ENCODE measurements at places on chromosomes 11 and 22.

DNA sequence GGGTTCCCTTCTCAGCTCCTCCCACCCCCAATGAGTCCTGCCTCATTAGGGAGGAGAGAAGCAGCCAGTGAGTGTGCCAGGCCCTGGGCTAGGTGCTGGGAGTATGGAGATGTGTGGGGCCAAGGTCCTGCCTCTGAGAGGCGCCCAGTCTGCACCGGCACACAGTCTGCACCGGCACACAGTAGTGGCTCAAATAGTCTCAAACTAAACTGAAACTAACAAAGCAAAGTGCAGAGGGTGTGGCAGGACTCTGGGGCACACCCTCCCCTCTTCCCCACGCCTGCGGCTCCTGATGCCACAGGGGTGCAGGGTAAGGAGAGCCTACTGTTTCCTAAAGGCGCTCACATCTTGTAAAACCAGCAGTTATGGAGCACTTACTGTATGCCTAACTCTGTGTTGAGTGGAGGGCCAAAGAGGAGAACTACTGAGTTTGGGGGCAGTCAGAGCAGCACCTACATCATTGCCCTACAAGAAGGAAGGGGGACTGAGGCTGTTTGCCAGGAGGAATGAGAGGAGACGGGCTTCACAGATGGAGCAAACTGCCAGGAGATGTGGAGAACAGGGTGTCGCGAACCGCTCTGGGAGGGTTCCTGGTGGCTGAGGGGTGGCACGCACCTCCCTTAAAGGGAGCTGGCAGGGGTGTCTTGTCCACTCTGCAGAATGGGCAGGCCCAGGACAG lies 939 bp upstream of the SH3BP1 start:
- DNase-seq = no peak

- no peak for DNase-seq
These were observed 165.0 kb downstream of the GRIA4 start for GRCh38 chr11:105774899-105775298.

DNA sequence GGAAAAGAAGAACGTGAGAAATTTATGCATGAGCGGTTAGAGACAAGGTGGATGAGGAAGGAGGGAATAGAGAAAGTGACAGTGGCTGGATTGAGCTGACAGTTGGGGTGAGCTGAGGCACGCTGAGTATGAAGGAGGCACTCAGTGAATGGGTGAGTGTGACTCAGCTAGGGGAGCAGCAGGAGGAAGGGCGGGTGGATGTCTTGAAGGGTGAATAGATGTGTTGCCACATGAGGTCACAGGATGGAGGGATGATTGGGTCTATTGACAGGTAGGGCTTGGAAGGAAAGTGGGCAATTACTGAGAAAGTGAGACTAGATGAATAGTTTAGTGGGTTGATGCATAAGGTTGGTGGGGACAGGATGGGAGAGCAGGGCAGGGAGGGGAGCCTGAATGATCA lies 8.0 kb downstream of the IFITM10 start:
- no peak for DNase-seq

- no peak for DNase-seq
These were observed 45.0 kb downstream of the IGLL1 start for GRCh38 chr22:23534851-23535717.

DNA sequence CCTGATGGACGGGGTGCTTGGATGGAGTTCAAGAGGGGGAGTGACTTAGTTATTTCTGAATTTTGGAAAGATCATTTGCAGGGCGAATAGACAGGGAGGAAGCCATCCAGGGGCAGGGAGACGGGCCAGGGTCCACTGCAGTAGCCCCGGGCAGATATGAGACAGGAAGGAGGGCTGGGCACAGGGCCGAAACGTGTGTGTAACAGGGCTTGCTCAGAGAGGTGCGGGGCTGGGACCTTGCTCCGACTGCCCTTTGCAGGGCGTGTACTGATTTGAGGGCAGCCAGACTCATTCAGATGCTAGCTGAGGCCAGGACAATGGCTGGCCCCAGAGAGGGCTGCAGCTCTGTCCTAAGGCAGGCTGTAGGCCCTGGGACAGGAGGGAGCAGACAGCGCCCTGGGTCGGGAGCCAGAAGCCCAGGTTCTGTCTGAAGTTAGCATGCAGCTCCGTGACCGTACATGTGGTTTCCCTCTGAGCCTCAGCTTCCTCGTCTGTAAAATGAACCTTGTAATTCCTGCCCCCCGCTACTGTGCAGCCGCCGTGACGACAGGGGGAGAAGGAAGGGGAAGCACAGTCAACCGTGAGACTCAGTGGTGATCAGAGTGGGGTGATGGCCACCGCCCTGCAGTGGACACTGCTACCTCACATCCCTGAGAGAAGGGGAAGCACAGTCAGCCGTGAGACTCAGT lies 103.4 kb downstream of the PHF21B start:
- no peak for DNase-seq

DNA sequence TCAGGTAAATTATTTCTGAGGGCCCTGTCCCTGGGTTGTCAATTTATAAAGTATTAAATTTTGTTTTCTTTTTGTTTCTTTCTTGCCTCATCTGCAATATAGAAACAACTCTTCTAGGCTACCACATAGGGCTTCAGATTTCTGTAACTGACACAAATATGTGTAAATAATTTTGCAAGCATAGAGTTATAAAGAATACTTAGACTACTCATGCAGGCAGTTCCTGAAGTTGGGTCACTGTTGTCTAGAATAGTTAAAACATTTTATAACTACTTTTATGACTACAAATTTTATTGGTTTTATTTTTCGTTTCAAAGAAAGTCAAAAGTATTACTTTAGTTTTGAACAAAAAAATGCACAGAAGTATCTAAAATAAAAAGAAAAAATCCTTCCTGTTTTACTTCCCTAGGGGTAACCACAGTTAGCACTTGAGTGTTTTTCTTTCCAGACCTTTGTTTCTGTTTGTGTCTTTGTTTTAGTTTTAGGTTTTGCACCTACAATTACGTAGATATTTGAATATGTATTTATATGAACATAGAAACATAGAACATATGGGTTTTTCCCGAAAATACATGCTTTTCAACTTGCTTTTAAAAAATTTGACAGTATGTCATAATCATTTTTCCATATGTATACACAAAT lies 12.4 kb upstream of the TMEM123 start:
- DNase-seq = no peak

GRCh38 chr11:5713695-5714094 lies 22.6 kb upstream of the OR56B1 start:
- DNase-seq = no peak

- DNase-seq = no peak
These were observed 56.7 kb downstream of the TIMP3 start for GRCh38 chr22:32858121-32858703.

DNA sequence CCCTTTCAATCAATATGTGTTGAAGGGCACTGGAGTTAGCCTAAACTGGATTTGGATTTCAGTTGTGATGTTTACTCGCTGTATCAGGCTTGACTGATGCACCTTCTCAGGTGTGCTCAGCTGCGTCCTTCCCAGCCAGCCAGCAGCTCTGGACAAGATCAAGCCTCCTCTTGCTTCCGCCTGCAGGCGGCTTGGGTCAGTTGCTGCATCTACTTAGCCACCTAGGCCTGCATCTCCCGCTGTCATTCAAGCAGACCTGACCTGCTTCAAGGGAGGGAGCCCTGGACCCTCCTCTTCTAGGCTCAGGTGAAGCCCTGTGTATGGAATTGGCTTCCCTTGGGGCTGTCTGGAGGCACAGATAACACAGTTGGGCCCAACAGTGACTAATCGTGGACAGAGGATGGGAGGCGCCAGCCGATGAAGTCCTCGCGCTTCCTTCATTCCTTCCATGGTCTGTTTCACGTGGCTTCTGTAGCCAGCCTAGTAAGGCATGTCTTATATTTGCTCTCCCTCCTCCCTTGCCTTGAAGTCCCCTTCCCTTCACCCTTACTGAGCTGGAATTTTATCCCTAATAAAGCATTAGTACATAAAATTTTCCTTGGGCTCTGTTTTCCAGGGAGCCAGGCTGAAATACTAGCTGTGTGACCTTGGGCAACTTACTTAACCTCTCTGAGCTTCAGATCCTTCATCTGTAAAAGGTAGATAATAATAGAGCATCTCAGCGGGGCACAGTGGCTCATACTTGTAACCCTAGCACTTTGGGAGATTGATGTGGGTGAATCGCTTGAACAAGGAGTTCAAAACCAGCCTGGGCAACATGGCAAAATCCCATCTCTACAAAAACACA lies 2.1 kb upstream of the LHFPL7 start:
- no peak for DNase-seq

- DNase-seq = no peak
These were observed 630.4 kb upstream of the CCDC179 start for GRCh38 chr11:23490557-23491235.

DNA sequence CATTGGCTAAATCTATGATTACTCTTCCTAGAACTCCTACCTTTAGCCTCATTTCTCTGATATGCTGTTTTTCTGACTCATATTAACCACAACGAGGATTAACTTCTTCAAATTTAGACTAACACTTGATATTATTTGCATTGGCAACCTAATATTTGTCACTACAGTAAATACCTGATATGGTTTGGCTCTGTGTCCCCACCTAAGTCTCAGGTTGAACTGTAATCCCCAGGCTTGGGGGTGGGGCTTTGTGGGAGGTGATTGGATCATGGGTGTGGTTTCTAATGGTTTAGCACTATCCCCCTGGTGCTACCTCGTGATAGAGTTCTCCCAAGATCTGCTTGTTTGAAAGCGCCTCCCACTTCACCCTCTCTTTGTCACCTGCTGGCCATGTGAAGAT lies 17.1 kb upstream of the MED17 start:
- no peak for DNase-seq

DNA sequence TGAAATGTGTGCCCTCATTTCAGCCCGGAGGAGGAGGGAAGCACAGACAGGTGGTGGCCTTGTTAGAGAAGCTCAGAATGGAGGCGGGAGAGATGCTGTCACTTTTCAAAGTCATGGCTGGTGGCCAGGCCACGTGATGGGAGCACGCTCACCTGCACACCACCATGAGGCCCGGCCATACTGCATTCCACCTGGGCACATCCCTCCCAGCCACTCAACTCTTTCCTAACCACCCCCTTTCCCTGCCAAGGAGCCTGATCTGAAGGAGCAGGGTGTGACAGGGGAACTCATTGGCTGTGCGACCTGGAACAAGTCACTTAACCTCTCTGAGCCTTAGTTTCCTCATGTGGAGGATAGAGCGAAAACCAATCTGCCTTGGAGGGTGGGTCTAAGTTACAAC lies 364.5 kb downstream of the CTTN start:
- no peak for DNase-seq

DNA sequence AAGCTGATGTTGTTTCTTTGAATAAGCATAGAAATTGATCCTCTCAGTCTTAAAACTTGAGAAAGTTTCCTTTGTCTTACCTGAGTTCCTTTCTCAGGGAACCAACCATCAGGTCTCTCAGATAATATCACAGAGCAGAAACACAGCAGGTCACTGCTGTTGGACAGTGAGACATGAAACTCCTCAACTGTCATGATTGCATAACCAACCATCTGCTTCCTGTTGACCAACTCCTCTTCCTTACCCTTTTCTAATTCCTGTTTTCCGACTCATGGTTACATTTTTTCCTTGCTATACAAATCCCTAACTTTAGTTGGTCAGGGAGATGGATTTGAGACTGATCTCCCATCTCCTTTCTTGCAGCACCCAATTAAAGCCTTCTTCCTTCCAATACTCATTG lies 845.3 kb downstream of the FAM181B start:
- no peak for DNase-seq

DNA sequence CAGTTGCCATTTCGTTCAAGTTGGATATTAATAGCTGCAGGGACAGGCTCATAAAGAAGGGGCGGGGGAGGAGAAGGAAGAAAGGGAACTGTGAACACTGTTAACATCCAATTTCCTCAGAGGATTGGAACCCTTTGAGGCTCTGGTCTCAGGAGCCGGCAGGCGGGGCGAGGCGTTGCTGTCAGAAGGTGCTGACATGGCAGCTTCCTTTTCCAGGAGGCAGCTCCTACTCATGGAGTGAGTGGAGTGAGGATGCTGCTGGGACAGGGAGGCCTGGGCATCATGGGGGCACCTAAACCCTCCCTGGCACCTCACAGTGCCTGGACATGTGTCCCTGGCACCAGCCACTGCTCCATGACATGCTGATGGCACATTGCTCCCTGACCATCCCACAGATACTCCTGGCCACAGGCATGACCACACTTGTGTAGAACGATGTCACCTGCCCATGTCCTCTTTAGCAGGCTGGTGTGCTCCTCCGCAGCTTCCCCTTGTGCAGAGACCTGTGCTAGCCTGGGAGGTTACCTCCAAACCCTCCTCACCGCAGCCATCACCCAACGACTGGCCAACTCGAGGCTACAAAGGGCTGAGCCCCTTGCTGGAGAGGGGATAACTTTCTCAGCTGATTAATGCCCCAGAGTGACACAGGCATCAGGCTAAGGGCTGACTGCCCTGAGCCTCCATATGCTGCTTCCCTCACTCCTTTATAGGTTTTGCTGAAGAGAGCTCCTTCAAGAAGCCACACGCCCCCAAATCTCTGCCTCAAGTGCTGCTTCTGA lies 79.6 kb upstream of the NECTIN1 start:
- no peak for DNase-seq

DNA sequence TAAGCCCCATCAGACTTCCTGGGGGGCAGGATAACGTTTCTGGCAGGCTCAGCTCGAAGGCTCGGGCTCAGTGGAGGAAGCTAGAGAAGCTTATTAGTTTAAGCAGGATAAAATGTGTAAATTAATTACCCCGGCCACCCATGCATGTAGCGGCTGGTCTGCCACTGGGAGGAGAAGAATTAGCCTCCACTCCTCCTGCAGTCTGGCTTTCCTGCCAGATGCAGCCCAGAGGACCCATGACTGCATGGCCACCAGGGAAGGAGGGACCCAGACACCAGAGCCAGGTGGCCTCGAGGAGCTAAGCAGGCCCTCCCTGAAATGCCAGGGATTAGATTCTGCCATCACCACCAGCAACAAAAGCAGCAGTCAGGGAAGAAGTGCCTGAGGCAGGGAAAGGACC lies 32.3 kb downstream of the TRIM29 start:
- no peak for DNase-seq

DNA sequence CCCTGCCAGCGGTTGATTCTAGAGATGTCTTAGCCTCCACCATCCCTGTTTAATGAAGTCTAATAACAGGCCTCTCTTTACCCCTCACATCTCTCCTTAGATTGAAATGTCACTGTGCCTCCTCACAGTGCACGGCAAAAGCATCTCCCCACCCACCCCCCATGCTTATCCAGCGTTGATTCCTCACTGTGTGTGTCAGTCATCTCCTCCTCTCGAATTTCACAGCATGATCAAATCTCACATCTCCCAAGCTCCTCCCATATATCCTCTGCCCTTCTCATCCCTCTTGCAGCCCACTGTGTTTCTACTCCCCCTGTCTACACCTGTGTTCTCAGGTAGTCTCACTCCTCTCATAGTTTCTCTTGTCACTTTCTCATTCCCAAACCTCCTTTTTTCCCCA lies 84.6 kb downstream of the DBX1 start:
- DNase-seq = no peak
